ENCODE measurements at places on chromosomes 1 and 21. TPM values are rescaled to one million over a fixed set of nuclear protein-coding genes. Genes with fewer than 3 reads are reported as not detected.

GRCh38 chr1:165717918-165718515, 19.7 kb upstream of the ALDH9A1 start:
- peak; percentile 15 for DNase-seq

S1PR1 gene
- total RNA-seq: 116 TPM

- peak; percentile 61 for DNase-seq
Measured at GRCh38 chr1:31394584-31395193, 18.3 kb upstream of the SERINC2 start.

- no peak for DNase-seq
Measured at GRCh38 chr1:185479796-185480195, 162.8 kb upstream of the IVNS1ABP start.

KCNA2 gene
- 2.0 TPM for total RNA-seq

- DNase-seq: no peak
Measured at GRCh38 chr1:65526049-65526556, 105.6 kb downstream of the LEPR start.

DNA sequence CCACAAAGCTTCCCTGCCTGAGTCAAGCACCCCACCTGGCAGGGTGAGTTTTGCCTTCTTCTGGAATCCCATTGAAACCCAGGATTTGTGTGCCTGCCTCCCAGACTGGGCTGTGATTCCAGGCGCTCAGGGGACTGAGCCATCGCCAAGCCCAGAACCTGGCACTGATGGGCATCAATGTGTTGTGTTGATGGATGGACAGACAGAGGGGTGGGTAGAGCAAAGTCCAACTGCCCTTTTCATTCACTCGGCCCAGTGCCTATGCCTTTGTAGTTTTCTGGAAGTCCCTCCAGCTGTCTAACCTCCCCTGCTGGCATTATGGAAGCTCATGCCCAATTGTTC, 66.0 kb upstream of the LAPTM5 start:
- no peak for DNase-seq

GRCh38 chr1:61162520-61163258, 80.3 kb downstream of the NFIA start:
- no peak for DNase-seq

DNA sequence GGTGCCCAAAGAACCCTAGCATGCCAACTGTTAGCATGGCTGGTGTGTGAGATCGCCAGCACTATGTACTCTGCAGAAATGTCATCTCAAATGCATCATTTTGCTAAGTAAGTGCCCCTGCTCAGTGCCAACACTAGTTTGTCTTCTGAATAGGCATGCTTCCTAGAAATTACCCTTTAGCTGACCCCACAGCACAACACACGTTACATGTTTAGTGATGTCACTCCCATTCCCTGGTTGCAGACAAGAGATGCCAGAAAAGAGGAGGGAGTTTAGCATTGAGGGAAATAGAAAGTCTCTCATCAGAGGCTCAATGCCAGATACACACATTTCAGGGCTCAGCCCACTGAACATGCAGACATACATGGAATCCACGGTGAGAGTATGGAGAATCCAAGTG, 9.3 kb upstream of the ST6GALNAC3 start:
- DNase-seq: no peak

DNA sequence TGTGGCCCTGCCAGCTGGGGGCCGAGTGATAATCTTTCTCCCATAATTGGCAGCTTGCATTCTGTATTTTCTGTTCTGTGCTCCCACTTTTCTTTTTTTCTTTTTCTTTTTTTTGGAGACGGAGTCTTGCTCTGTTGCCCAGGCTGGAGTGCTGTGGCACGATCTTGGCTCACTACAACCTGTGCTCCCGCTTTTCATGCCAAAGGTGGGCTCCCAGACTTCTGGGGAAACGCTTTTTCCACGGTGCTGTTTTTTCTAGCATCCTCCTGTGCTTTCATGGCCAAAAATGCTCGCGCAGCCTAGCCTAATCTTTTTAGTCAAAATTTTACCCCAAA, 585 bp upstream of the AHCTF1 start:
- DNase-seq: no peak

- DNase-seq: no peak
Measured at GRCh38 chr1:210978316-210978973, 155.5 kb downstream of the KCNH1 start.

All from naive thymus-derived CD4-positive, alpha-beta T cell (primary cell).